ENCODE measurements at places on chromosomes 13 and 19. TPM values are rescaled to one million over a fixed set of nuclear protein-coding genes. Genes with fewer than 3 reads are reported as not detected.

DNA sequence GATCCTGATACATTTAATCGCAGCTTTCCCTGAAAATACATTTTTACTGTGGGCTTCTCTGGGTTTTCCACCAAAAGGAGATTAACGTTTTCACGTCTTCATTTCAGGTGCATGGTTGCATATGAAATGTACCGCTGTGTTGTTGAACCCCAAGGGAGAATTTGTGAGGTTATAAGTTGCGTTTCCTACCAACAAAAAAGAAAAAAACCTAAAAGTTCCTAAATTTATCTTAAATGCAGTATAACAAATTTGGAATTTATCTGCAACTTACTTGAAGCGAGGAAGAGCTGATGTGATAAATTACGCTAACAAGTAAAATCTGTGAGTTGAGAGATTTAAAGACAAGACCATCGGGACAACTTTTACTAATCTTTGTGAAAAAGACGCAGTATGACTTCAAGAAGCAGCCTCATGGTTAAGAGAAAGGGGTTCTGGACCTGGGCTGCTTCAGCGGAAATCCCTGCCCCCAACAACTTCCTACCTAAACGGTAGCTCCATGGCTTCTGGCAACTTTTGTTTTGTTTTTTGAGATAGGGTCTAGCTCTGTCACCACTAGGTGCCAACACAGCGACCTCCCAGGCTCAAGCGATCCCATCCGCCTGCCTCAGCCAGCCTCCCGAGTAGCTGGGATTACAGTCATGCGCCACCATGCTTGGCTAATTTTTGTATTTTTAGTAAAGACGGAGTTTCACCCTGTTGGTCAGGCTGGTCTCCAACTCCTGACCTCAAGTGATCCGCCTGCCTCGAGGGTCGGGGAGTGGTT is 958 bp upstream of the OBI1 start:
- DNase-seq = no peak

GRCh38 chr13:108049211-108049610 is 166.1 kb downstream of the LIG4 start:
- DNase-seq = no peak

DNA sequence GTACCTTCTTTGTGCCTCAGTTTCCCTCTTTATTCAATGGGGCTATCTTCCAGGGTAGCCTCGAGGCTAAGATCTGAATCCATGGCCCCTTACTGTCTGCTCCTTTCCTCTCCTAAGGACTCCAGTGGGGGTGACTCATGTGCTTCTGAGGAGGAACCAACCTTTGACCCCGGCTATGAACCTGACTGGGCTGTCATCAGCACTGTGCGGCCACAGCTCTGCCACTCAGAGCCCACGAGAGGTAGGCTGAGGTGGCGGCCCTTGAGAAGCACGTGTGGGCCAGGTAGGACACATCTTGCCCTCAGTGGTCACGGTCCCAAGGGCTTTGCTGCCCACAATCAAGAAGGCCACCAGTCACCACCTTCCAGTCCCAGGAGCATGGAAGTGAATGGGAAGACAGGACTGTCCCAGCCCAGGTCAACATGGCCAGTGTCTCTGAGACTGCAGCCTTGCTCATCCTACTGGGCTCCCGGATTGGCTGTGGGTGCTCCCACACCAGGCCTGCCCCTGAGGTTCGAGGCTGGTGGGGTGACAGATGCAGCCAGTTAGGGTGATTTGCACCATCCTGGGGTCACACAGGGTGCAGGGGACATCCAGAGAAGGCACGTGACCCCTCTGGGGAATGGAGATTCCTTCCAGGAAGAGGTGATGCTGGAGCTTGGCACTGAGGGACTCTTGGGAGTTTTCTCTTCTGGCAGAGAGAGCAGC is 2.8 kb downstream of the TBC1D17 start:
- DNase-seq = no peak

- no peak for DNase-seq
Measured at GRCh38 chr19:55232286-55232602, 3.7 kb upstream of the TMEM86B start.

GRCh38 chr13:48994706-48995105 is 19.0 kb downstream of the FNDC3A start:
- DNase-seq = no peak

GRCh38 chr19:12064590-12065538 is at the start of gene ZNF844:
TSS of gene ZNF844 (plus strand) at chr19:12064731. CDS start at chr19:12064874, 143 bp downstream.
- no peak for DNase-seq

DNA sequence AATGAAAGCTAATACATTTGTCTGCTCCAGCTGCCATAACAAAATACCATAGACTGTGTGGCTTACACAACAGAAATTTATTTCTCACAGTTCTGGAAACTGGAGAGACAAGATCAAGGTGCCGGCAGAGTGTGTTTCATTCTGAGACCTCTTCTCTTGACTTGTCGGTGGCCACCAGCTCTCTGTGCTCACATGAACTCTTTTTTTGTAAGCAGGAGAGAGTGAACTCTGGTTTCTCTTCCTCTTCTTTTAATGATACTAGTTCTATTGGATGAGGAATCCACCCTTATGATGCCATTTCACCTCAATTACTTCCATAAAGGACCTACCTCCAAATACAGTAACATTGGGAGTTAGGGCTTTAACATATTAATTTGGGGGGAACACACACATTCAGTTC is 11.7 kb downstream of the KCTD12 start:
- no peak for DNase-seq

GRCh38 chr13:101747039-101747438 is 294.6 kb downstream of the ITGBL1 start:
- DNase-seq = no peak

DNA sequence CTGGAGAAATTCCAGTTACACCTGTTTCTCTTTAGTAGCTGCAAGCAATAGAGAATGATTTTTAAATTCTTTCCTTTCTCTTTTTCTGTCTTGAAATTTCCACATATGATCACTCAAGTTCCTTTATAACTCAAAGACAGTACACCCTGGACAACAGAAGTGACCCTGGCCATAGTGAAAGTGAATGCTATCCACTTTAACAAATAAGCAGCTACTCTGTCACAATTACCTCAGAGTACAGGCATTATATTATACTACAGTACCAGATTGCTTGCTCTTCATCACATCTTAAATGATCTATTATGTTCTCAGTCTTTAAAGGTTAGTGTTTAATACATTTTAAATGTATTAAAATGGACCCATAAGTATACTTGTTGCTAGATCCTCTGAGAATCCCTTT is 136.2 kb downstream of the KLF12 start:
- DNase-seq = no peak

- DNase-seq = no peak
Measured at GRCh38 chr13:42152495-42152894, 104.0 kb downstream of the DGKH start.

DNA sequence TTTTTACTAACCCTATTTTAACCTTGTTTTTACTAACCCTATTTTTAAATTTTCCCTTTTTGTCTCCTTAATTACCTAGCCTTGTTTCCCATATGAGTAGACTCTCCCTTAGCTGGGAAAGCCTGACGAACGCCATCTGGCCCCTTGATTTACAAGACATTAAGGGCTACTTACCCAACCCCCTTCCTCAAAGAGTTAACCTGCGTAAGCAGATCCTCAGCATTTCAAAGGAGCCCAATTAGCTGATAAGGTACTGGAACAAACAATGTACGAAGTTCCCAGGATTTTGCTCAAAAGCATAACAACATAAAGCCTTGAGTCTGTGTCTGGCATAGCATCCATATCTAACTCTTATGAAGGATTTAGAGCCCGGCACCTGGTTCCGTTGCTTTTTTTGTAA is 4.7 kb upstream of the MVB12A start:
- DNase-seq = no peak

GRCh38 chr13:78660495-78660857 is 1.5 kb upstream of the OBI1 start:
- DNase-seq = no peak

- no peak for DNase-seq
Measured at GRCh38 chr13:111429064-111429558, 108.7 kb downstream of the TEX29 start.

DNA sequence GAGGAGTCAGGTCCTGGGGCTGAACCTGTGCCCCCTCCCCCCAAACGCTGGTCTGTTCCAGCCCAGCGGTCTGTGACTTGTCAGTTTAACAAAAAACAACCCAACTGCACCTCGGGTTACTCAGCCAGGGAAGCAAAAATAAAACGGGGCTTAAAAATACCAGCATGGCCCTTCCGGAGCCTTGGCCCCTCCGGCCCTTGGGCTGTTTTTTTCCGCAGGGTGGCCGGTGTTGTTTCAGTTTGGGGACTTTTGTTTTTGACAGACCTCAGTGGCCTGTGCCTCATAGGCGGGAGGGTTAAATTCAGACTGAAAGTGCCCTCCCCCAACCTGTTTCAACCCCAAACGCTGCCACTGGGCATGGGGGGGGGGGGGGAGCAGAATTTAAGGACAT is 4.0 kb downstream of the TCF3 start:
- no peak for DNase-seq

DNA sequence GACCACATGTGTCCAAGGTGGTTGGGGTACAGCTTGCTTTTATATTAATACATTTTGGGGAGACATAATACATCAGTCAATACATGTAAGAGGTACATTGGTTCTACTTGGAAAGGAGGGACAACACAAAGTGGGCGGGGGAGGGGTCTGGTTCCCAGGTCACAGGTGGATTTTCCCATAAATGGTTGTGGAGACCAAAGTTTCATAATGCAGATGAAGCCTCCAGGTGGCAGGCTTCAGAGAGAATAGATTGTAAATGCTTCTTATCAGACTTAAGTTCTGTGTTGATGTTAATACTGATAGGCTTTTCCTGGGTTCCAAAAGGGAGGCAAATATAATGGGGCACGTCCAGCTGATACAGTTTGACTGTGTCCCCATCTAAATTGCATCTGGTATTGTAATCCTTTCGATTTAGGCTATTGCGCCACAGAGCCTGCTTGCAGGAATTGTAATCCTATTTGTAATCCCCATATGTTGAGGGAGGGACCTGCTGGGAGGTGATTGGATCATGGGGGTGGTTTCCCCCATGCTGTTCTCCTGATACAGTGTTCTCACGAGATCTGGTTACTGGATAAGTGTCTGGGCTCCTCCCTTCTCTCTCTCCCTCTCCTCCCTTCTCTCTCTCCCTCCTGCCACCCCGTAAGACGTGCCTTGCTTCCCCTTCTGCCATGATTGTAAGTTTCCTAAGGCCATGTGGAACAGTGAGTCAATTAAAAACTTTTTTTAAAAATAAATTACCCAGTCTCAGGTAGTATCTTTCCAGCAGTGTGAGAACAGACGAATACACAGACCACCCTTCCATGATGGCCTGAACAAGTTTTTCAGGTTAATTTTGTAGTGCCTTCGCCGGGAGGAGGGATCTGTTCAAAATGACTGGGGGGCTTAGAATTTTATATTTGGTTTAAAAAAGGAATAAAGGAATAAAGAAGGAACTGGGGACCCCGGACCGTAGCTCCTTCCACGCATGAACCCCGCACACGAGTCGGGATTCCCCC is 44.9 kb downstream of the ZNF823 start:
- no peak for DNase-seq

- no peak for DNase-seq
Measured at GRCh38 chr13:48660361-48661076, 6.8 kb downstream of the CYSLTR2 start.

GRCh38 chr13:44543369-44543768 is 32.8 kb downstream of the TSC22D1 start:
- DNase-seq = no peak

GRCh38 chr13:34001389-34001788 is 183.4 kb downstream of the RFC3 start:
- DNase-seq = no peak

SIGLEC6 gene
- not detected for total RNA-seq

WDR87 gene
- not detected for total RNA-seq

IGFL3 gene
- not detected for total RNA-seq

PLIN4 gene
- total RNA-seq = 0.12 TPM

STOML3 gene
- not detected for total RNA-seq

EBI3 gene
- total RNA-seq = 9.0 TPM

ICAM4 gene
- not detected for total RNA-seq

EHD2 gene
- total RNA-seq = 245 TPM

IQCN gene
- total RNA-seq = 0.92 TPM

ZNF780A gene
- 10.5 TPM for total RNA-seq
